ENCODE measurements at places on chromosomes 1 and 21.

DNA sequence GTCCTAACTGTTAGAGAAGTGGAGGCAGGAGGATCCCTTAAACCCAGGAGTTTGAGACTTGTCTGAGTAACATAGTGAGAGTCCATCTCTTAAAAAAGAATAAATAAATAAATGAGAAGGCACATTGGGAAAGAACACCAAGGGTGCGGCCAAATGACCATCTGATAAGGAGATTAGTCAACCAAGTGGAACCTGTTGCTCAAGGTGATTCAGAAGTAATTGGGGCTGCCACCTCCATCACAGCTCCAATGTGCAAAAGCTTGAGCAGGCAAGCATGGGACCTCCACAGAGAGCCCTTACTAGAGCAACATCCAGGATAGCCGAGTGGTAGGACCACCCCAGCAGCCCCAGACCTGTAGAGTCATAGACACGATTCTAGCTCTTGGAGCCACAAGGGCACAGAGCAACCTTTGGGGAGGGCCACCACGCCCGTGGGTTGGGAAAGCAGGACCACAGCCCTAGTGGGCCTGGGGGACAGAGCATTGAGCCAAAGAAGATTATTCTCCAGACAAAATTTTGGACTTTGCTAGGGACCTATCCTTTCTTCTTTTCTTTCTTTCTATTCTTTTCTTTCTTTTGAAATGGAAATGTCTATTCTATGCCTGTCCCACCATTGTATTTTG lies 40.9 kb downstream of the KCNK1 start:
- no peak for DNase-seq

DNA sequence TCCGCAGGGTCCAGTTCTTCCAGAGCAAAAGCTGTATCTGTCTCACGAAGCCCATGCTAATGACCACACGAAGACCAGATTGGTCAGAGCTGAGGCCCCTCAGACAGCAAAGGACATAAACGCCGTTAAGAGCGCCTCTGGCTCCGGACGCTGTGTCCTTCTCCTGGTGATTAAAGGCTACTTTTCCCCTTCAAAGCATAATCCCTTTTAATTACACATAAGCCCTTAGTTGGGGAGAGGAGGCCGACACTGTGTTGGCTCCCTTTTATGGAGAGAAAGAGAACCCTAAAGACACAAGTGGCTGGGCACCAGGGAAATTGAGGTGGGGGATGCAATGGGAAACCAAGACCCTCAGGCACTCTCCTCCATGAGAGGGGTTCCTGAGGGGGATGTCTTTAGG lies at the start of gene ABCA4:
Gene ABCA4, minus strand, starts transcription at position 158 of the 400 bp plus-strand sequence. Its CDS starts 103 bp downstream, at position 55.
- DNase-seq: no peak

- DNase-seq: no peak
These were observed 869 bp downstream of the NAV1 start for GRCh38 chr1:201539561-201540431.

GRCh38 chr1:152502496-152503180 lies 8.0 kb upstream of the LCE5A start:
- no peak for DNase-seq

- peak; percentile 5 for DNase-seq
These were observed 13.4 kb upstream of the SLC6A17 start for GRCh38 chr1:110136911-110137310.

- peak; percentile 53 for DNase-seq
These were observed 52.6 kb upstream of the RBM15 start for GRCh38 chr1:110286564-110286963.

GRCh38 chr21:15731243-15731613 lies 1.4 kb downstream of the USP25 start:
- DNase-seq: no peak

- no peak for DNase-seq
These were observed 15.7 kb downstream of the REG4 start for GRCh38 chr1:119795261-119796200.

- no peak for DNase-seq
These were observed 1.3 kb upstream of the LSS start for GRCh38 chr21:46229923-46230260.

DNA sequence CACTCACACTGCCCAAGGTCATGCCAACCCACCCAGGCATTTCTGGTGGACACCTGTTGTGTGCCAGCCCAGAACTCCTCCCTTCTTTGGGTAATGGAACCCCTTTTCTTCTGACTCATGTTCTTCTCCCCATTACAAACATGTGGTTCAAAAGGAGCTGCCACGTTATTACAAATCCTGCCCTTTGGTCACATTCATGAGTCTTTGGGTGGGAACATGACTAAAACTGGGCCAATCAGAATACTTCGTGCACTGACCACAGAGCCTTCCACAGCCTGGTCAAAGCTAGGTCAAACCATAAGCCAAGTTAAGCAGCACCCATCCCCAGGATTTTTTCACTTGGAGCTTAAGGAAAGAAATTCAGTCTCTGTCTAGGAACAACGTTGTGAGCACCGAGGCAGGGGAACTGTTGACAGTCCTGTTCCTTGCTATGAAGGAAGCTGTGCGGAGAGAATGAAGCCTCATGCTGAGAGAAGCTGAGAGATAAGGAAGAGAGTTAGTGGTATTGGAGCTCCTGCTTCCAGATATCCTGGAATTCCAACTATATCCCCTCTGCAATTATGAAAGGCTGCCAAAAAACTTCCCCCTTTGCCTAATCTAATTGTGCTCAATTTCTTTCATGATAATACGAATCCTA lies 46.8 kb upstream of the DIPK1A start:
- peak; percentile 78 for DNase-seq

GRCh38 chr1:69913977-69914376 lies 291.4 kb downstream of the LRRC40 start:
- peak; percentile 79 for DNase-seq

DNA sequence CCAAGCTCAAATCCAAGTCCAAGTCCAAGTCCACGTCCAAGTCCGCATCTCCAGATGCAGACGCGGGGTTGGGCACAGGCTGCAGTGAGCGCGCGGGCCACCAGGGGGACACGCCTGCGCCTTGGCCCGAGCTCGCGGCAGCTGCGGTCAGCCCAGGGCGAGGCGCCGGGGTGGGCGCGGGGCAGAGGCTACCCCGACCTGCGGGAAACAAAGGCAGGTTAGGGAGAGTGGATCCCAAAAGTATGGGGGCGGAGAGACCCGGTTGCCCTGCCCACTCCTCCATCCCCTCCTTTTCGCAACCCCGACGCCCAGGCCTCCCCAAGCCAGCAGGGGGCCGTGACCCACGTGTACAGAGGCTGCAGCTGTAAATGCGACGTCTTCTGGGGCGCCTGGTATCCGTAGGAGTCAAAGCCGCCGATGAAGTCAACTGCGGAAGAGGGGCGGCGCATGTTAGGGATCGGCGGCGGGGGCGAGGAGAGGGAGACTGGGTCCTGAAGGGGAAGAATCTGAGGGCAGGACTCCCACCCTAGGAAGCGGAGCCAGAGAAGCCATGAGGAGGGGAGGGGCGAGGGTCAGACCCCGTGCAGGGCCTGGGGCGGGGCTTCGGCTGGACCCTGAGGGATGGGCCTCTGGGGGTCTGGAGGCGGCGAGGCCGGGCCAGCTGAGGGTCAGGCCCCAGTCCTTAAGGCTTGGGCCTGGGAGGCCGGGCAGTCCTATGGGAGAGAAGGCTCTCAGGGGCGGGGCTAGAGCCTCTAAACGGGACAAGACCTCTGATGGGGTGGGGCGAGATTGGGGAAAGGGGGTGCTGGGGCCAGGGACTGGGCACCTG lies 58.0 kb downstream of the NKAIN1 start:
- peak; percentile 56 for DNase-seq

Data from choroid plexus epithelial cell (primary cell).